Stimulated activated CD8-positive, alpha-beta memory T cell treated with anti-CD3 and anti-CD28 coated beads, Interleukin-4, amount 100 ng/mL, for 1 hour (primary cell): ENCODE measurements at places on chromosomes 12 and 14.

GRCh38 chr12:53233671-53234121 is 1.7 kb upstream of the RARG start:
- DNase-seq, result no peak

- no peak for DNase-seq
These were observed 275.6 kb downstream of the AACS start for GRCh38 chr12:125340791-125341190.

DNA sequence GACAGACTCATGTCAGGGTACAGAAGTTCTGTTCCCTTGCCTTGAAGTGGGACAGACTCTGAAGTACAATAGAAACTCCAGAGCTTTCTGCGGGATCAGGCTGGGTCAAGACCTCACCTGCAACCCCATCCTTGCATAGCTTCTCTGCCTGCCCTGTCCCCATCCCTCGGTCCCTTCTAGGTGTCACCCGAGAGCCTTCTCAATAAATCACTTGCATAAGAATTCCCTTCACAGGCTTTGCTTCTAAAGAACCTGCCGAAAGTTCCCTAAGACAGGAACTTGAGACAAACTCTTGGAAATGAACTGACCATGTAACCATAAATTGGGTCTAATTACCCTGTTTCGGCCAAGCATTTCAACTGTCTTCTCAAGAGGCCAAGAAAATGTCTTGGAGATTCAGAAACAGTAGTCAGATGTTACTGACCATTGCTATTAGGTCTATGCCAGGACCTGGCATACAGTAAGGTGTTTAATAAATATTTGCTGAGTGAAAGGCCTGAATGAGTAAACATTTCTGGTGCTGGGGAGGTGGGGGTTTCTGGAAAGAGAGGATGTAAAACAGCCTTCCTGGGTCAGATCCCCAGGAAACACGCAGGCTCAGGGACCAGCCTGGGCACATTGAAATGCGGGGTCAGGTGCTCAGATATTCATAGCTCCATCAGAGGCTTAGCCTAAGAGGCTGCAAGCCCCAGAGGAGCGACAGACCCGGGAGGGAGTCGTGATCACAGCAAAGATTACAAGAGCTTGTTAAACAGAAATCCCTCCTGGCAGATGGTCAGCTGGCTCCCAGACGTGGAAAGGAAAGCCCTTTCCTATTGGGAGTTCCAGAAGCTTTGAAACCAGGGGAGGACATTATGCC is 226.2 kb upstream of the LHX5 start:
- DNase-seq, result no peak

DNA sequence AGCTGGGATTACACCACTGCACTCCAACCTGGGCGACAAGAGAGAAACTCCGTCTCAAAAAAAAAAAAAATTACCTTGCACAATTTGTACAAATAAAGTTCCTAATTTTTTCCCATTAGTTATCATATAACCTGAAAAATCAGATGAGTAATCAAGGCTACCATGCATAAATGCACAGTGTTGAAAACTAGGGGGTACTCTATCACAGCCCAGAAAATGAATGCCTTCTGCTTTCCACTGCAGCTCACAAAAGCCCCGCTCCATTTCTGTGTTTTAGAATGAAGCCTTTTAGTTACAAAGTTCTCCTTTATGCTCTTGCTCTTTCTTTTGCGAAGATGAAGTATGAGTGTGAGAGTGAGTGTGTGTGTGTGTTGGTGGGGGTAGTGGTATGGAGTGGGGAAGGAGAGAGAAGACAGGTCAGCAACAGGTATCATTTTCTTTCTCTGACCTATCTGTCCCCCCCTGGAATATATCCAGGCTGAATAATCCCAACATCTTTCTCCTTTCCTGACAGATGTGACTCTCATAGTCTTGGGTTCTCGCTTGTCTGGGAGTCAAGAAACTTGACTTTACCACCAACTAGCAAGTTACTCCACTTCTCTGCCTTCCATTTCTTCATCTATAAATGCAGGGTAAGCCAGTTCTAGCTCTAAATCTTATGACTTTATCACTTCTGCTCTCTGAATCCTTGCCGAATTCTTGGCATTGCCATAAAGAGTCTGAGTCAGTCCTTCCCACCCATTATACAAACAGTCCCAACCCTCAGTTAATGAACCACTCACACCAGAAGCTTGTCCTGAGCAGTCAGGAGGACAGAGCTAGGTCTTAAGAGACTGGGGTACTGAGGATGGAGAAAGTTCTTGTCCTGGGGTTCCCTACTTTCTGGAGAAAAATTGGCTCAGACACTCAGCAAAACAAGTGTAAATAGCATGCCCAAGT is 16.1 kb downstream of the BIN2 start:
- DNase-seq, result no peak

- DNase-seq, result no peak
These were observed 75.6 kb upstream of the TMEM132C start for GRCh38 chr12:128191380-128191779.

- no peak for DNase-seq
These were observed 7.6 kb upstream of the PRPF40B start for GRCh38 chr12:49615725-49616124.

DNA sequence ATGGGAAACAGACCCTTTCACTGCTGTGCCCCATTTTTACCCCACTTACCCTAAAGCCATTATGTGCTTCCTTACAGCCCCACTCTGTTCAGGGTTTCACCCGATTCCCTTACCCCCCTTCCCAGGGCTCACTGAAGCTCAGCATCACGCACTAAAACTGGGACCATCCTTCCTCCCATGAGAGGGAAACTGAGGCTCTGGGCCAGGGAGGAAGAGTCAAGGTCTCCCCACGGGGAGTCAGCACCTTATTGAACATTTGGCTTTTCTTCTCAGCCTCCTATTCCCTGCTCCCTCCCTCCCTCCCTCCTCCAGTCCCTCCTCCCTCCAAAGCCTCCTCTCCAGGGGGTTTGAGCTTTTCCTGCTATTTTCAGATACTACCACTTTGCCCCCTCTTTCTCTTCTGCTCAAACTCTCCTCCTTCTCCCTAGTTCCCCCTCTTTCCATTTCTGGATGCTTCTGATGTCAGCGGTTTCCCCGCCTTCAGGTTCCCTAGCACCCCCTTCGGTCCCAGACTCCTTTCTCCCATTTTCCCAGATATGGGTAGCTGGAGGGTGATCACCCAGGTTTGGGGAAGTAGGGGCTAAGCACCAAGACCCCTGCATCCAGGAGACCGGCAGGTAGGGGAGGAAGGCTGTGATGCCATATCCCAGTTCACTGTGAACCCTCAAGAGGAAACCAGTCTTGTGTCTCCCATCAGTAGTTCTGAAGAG is 960 bp downstream of the GPR162 start:
- DNase-seq, result no peak

DNA sequence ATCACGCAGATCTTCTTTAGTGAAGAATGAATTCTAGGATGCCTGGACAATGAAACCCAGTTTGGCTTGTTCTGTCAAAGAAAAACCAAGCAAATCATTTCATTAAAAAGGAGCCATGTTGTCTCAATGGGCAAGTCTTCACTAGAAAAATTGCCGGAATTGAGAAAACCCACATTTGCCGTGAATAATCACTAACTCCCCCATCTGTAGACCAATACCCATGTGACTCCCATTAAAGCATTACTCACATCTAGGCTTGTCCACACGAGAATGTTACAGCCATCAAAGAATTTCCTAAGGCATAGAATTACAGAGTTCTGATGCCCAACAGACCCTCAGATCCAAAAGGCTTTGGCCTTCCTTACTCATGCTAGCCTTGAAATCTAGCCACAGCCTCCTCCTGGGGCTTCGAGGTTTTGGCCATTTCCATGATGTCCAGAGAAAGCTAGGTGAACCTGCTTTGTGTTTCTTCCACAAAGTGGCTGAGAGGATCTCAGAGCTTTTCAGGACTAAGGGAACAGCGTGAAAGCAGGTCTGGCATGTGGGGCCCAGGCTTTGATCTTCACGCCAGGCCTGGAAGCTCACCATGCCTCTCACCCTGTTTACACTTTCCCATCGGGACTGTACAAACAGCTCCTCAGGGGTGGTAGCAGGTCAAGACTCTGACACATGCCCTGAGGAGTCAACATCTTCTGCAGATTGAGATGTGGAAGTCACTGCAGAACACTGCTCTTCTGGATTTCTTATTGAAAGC is 12.1 kb downstream of the SLC7A8 start:
- DNase-seq, result no peak

DNA sequence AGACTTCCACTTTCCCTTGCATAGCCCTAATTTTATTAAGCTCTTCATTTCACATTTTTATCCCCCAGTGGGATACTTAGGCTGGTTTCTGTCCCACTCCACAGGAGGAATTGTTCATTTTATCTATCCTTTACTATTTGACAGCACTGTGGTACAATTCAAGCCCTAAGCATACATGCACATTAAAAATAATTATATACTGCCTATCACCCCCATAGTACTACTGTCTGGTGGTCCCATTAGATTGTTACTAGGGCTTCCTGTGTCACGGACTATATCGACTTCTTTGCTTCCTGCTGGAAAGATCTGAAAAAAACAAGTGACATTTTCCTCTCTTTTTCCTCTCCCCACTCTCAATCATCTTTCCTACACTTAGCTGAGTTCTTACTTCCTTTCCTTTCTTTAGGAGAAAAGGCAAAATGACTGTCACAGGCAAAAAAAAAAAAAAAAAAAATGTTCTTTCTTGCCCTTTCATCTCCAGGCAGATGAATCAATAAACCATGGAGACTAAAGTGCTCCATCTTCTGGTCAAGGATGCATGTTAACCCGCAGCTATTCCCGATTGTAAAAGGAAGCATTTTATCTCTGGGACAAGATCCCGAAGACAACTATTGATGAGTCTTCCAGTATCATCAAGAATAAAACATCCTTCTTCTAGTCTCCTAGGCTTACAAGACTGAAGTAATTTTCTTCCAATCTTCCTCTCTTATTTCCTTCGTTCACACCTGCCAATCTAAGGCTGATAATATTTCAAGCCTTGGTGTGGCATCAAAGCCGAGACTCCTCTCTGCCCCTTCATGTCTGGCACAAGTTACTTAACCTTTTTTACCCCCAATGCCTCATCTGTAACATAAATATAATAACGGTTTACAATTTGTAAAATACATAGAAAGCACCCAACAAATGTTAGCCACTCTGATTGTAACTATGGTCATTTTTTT is 94.4 kb upstream of the PLEKHG7 start:
- DNase-seq, result no peak

DNA sequence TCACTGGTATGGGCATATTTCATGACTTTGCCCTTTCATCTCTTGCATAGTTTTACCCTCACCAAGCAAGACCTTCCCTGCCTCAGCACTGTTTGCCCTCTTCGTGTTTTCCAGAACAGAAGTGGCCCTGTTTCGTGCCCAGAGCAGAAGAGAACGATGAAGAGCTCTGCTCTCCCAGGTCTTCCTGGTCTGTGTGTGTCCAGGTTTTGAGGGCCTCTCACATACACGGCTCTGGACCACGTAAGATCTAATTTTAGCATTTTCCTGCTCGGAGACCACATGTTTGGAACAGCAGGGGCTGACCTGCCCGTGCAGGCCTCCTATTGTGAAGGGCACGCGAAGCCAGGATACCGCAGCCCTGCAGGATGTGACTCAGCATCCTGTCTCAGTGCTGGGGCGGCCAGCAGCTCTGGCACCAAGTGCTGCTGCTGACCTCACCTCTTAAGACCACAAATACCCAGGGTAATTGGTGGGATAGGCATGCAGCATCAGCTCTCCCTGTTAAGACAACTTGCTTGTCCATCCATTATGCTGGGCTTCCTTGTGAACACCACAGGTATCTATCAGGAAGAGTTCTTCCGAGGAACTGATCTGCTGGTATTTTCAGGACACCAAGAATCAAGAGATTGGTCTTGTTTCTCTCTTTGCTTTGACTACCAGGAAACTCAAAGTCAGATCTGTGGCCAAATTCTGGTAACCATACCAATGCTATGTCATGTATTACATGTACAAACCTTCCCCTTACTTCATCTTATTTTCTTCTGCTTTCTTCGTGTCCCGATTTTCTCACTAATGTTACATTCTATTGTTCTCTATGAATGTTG is 19.0 kb downstream of the SSH1 start:
- no peak for DNase-seq

DNA sequence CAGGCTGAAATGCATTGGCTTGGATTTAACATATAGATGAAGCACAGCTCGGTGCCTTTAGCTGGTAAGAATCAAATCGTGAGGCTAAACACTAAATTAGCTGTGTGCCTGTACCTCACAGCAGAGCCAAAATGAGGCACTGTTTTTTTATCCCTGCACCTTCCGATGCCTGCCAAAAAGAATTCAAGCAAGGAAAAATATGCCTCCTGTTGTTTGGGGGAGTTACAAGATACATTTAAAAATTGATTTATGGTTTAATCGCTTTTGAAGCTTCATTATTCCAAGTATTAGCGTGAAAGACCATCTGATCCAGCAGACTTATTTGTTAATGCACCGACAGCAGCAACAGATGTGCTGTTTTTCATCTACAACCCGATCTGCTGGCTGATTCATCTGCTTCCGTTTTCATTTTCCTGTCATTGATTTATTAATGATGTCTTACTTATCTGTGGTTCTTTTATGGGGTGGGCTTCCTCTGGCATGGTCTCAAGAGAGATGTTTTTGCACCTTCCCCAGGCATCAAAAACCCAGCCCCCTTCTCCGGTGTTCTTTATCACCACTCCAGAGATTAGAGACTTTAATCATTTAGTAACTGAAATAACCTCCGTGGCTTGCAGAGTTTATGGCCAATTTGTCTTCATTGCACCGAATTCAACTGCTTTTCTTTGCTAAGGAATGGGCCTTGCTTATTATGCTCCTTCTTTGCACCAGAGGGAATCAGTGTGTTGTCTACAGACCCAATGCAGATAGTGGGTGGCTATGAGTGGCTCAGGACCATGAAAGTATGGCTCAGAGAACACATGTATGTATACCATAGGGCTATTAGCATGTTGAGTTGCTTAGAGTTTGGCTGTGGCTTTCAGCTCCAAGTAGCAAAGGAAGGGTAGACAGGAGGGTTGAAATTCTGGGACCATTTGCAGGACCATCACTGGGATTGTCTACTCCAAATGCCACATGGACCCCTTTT is 166.8 kb upstream of the TMEM260 start:
- DNase-seq, result no peak

- no peak for DNase-seq
These were observed 14.3 kb downstream of the FAM181A start for GRCh38 chr14:93941293-93941910.

DNA sequence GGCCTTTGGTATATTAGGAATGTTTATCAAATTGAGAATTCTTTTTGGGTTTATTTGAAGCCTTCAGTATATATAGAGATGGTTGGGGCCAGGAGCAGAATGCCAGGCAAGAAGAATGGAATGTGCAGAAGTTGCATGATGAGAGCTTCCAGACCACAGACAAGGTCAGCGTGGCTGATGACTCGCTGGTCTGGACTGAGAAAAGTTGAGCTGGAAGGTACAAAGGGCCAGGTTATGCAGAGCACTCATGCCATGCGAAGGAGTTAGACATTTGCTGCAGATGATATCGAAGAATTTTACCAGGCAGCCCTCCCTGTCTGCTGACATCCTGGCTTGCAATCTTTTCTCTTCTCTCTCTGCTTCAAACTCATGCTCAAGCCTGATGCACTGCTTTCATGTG is 196.2 kb upstream of the ARHGAP5 start:
- no peak for DNase-seq
